ENCODE measurements at places on chromosomes 6 and 20.

- DNase-seq, result no peak
Measured at GRCh38 chr20:49583669-49584417, 15.9 kb upstream of the PTGIS start.

GRCh38 chr6:141848029-141848890 is 284.5 kb upstream of the GJE1 start:
- no peak for DNase-seq

- DNase-seq, result no peak
Measured at GRCh38 chr20:2398449-2398848, 17.7 kb downstream of the TGM6 start.

GRCh38 chr6:16503241-16503775 is 258.0 kb downstream of the ATXN1 start:
- no peak for DNase-seq

GRCh38 chr6:97813889-97814567 is 531.0 kb upstream of the MMS22L start:
- no peak for DNase-seq

DNA sequence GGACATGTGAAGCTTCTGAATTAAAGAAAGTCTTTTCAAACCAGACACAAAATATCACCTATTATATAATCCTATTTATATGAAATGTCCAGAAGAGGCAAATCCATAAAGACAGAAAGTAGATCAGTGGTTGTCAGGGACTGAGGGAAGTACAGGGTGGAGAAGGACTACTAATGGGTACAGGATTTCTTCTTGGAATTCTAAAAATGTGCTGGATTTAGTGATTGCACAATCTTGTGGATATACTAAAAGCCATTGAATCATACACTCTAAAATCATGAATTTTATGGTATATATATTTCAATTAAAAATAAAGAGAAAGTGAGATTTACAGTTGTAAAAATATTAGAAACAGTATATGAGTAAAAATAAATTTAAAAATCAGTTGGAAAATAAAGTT is 18.7 kb upstream of the MC3R start:
- no peak for DNase-seq

DNA sequence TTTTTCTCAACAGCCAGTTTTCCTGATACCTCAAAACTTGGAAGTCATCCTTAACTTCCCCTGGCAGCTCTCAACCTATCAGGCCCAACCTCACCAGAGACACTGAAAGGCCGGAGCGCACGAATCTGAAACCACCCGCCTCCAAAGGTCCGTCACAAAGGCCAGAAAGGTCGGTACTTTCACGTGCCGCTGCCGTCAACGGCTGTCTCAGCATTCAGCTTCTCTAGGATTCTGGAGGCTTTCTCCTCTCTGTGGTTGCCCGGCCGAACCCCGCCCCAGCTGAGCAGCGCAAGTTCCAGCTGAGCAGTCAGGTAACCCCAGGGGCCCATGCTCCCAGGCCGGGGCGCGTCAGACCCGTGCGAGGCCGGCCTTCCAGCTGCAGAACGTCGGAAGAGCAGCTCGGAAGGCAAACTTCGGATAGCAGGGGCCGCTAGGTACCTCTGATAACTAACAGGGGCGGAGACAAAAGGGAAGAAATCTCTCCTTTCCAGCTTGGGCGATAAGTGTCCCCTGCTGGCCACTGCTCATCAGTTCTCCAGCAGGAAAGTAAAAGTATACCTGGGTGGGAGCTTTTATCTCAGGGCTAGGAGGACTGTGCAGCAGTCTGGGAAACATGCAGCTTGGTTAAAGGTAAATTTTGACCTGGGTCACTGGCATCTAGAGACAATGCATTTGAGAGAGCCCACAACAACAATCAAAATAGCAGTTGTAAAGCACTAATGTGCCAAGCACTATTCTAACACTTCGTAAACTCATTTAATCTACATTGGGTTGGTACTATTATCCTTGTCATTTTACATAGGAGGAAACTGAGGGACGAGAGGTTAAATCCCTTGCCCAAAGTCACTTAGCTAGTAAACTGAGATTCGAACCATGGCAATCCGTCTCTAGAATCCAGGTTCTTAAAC is 16.1 kb downstream of the ZSCAN12 start:
- DNase-seq, result peak; percentile 4

DNA sequence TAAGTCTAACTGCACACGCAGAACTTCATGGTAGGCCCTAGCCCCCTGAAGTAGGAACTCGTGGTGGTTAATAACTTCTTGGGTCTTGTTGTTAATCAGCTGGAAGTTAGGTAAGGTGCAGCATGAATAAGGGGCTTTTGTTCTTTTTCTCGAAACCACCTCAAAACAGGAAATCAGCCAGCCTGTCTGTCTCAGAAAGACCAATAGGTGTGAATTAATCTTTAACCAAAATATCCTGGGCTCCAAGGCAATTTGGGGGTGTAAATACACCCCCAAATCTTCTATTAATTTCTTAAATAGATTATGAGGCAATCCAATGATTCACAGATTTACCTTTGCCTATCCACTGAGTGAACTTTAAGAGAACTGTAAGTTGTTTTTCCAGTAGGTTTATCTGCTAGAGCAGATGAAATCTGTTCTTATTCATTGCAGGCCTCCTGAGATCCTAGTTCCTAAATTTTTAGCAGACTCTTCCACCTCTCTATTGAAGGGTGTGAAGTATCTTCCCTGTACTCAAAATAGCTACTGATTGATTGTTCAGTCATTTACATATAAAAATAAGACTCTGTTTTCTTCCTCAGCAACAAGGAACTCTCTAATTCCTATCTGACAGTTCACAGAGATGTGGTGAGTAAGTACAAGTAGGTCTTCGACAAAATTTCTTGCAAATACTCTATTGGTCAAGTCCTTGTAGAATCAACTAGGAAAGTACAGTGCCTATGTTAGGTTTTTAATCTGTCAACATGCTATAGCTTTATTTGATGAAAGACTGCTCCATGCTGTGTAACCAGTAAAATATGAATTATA is 427.1 kb upstream of the NOX3 start:
- DNase-seq, result no peak

DNA sequence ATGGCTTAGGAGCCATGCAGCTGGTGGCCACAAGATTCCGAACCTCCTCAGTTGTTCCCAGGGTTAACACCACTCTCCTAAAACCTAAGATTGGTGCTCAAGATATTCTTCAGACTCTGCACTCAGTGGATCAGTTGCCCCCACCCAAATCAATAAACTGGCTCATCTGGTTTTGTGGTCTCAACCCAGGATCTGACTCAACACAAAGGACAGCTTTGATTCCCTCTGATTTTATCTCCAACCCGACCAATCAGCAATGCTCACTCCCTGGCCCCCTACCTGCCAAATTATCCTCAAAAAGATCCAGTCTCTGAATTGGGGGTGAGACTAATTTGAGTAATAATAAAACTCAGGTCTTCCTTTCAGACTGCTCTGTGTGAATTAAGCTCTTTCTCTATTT is 137.5 kb downstream of the EYS start:
- no peak for DNase-seq

DNA sequence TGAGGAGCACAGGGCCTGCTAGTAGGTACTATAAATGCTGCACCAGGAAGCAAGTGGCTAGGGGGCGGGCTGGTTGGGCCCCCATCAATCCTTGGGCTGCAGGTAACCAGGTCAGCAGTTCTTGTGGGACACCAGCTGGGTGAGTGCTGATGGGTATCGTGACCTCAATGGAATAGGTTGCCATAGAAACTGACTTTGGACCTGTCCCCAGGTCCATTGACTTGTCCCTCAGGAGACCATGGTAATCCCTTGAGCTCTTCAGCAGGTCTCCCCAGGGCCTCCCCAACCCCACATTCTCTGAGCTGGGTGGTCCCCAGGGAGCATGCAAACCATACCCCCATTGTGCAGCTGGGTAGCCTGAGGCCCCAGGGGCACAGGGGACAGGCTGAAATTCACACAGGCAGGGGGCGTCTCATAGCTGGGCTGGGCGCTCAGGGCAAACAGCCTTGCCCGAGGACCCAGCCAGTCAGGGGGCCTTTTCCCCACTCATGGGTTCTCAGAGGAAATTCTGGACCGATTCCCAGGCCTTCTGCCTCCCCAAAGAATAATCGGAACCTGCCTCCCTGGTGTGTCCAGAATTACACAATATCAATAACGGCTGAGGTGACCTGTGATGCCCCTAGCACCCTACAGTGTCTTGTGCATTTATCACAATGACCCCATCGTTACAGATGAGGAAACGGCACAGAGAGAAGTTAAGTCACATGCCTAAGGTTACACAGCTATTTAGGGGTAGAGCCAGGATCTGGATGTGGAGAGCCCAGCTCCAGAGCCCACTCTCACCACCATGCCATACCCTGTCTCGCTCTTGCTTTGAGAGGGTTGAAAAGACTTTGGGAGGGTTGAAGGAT is 35.9 kb downstream of the SRC start:
- no peak for DNase-seq

GRCh38 chr6:42366999-42367352 is 84.8 kb downstream of the TRERF1 start:
- DNase-seq, result no peak

DNA sequence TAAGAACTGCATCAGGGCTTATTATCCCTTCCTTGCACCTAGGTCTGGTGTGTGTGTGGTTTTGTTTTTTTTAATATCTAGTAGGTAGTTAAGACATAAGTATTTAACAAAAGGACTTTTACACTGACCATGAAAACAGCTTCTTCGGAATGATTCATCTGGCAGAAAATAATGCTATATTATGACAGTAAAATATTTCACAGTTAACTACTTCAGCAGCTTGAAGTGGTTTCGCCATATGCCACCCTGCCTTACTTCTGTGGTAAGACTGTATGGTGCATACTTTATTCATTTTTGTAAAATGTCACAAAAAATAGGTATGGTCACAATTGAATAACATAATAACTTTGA is 858 bp upstream of the PTPRK start:
- no peak for DNase-seq

Data from stimulated activated CD4-positive, alpha-beta T cell treated with anti-CD3 and anti-CD28 coated beads, Interleukin-1b, Interleukin-23, amount 100 ng/mL, for 1 hour (primary cell).